ENCODE measurements at places on chromosomes 2 and 18.

GRCh38 chr2:29733213-29733612 is 188.2 kb downstream of the ALK start:
- no peak for DNase-seq

DNA sequence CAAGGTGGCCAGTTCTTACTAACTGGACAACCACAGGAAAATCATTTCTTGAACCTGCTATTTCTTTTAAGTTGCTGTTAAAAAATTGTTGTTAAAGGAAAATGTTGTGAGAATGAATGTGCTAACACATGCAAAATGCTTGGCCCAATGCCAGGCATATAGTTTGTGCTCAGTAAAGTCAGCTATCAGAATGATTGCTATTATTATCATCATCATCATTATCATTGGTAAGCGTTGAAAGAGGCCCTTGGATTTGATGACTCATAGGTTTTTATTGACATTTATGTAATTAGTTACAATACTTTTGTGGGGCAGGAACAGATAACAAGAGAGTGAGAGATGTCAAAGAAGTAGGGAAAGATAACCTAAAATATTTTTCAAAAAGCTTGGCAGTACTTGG is 394.2 kb upstream of the ZEB2 start:
- no peak for DNase-seq

GRCh38 chr18:60981682-60982328 is 351.4 kb upstream of the CDH20 start:
- DNase-seq = no peak

DNA sequence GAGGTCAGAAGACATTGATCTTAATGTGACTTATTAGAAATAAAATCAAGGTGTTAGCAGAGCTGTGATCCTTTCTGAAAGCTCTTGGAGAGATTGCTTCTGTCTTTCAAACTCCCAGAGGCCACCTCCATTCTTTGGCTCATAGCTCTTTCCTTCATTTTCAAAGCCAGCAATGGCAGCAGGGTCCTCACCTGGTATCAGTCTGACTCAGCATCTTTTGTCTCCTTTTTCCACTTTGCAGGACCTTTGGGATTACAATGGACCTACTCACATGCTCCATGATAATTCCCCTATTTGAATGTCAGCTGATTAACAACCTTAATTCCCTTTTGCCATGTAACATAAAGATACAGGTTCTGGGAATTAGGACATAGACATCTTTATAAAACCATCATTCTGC is 6.8 kb upstream of the CDH20 start:
- DNase-seq = no peak

- DNase-seq = no peak
Measured at GRCh38 chr2:26033270-26033817, 540 bp upstream of the RAB10 start.

GRCh38 chr2:136167721-136168475 is 49.9 kb upstream of the CXCR4 start:
- DNase-seq = no peak

DNA sequence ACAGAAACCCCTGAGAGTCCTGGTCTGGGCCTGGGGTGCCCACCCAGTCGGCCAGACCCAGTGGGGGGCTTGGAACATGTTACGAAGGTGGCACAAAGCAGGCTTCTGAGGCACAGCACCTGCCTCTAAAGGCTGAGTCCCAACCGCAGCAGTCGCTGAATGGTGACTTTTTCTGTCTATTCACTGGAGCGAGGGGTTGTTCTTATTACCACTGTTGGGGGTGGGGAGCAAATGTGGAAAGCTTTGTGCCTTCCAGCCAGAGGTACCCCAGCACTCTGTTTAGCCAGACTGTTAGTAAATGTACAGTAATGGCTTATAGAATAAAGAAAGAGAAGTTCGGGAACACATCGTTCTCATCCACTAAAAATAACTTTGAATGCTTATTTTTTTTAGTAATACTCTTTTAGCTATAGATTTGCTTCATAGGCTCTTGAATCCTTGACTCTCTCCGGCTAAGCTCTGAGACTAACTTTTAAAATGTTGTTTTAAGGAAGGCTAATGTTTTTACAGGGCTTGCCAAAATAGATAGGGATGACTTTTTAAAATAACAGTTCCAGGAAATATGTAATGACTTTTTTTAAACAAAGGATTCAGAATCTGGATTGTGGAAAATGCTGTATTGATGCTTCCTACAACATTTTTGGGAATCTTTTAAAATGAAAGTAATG is 23.4 kb upstream of the PTPN2 start:
- DNase-seq = no peak

- no peak for DNase-seq
Measured at GRCh38 chr2:222298311-222299150, at the start of gene PAX3. Gene PAX3, minus strand, starts transcription at chr2:222298998. Its CDS starts 383 bp downstream, at chr2:222298615.
